ENCODE measurements at places on chromosomes 5 and 9.

DNA sequence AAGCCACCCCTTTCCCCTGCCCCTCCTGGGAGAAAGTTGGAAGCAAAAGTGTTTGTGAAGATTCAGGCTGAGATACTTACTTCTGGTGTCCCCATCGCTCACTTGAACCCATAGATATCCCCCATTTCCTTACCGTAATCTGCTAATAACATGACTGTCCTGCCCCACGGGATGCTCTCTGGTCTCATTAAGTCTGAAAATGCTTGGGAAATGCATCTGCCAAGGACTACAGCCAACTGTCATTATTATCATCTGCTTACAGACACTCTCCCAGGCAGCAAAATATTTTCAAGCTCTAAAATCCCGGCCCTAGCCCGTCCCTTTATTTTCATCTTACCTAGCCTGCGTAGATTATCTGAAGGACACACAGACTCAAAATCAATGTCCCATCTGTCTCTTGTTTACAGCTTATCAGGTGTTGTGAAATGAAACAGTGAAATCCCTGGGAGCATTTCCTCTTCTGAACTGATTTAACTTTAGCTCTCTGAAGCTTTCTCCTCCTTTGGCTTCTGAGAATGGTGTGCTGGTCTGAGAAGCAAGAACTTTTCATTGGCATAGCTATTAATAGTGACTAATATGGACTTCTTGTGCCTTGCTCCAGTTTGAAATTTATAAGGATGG, 126.9 kb upstream of the OSMR start:
- no peak for DNase-seq

GRCh38 chr9:16718296-16718695, 152.2 kb downstream of the BNC2 start:
- no peak for DNase-seq

GRCh38 chr9:90808890-90809685, 7.5 kb downstream of the SYK start:
- DNase-seq, result no peak

DNA sequence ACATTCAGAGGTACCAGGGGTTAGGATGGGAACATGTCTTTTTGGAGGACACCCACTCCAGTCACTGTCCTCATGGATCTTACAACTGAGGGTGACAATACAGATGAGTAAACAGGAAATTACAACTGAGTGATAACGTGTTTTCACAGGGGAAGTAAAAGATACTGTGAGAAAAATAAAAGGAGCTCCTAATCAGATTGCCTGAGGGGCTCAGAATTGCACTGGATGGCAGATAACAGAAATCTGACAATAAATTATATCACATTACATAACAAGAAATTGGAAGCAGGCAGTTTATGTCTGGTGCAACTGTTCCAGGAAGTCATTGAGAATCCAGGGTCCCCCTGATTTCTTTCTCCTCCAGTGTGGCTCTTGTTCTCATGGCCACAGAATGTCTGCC, 40.1 kb upstream of the PCSK1 start:
- no peak for DNase-seq

- DNase-seq, result no peak
These were observed 260.8 kb downstream of the AUH start for GRCh38 chr9:91100878-91101450.

DNA sequence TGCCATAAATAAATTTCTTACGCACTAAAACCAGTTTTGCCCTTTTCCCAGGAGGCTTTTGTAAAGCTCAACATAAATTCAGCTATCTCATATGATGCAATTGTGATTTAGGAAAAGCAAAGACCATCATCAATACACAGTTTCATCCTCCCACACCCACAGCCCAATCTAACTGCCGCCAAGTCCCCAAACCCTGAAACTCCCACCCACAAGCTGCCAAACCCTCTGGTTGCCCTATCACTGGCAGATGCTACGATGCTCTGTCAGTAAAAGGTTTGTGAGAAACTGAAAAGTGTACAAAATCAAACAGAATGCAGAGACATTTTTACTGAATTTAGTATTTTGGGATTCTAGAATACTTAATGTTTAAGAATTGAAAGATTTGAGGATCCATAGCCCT, 42.8 kb upstream of the NR4A3 start:
- DNase-seq, result no peak

- no peak for DNase-seq
These were observed 214.7 kb downstream of the IRX2 start for GRCh38 chr5:2536632-2537377.

- no peak for DNase-seq
These were observed 56.1 kb upstream of the TAS2R1 start for GRCh38 chr5:9686216-9686615.

DNA sequence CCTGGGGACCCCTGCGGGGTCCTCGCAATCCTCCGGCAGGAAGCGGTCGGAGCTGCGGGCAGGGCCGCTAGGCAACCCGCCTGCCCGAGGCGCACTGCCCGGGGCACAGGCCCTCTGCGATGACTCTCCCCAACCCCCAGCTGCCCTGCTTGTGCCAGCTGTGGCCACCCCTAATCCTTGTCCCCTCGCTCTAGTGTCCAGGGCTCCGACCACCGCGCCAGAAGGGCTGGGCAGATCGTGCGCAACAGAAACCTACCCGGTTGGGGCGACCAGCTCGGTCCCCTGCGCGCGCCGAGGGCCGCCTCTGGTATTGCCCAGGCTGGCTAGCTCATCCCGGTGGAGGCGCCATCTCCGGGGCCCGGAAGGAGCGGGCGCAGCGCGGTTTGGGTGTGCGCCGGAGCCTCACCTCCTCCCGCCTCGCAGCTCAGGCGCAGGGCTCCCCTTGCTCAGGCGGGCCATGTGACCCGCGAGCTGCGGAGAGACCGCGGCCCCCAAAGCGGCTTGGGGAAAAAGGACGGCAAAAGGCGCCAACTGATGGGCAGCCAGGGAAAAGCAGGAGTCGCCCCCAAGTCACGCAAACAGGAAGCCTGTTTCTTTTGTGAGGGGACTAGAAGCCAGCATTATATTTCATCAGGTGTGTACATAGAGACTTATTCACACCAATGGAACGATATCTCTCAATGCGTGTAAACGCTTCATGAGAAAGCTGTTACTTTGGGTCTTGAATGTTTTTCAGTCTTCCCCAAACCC, 46.8 kb upstream of the RNF20 start:
- DNase-seq, result no peak

DNA sequence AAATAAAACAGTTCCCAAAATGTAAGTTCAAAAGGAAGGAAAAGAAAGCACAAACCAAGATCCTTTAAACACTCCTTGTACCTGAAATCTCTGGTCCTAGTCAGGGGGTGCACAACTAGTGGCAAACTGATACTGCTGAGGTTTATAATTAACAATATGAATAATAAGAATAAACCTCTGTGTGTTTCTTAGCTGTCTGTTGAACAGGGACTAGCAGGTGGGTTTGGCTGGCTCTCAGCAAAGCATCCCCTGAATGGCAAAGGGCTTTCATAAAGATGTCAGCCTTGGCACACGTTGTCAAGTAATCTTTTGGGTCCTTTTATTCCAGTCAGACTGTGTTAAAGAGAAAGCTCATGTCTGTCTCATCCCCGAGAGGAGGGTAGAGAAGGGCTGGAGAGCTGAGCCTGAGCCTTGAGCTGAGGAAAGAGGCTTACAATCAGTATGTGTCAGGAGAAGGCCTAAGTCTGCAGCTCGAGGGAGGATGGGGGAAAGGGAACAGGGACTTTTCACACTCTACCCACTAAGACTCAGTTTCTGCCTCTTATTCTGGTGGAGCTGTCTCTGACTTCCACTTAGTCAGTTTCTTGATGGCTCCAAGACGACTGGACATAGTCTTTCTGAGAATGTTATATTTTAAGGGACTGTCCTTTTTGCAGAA, 123.0 kb downstream of the GALNT10 start:
- DNase-seq, result no peak

DNA sequence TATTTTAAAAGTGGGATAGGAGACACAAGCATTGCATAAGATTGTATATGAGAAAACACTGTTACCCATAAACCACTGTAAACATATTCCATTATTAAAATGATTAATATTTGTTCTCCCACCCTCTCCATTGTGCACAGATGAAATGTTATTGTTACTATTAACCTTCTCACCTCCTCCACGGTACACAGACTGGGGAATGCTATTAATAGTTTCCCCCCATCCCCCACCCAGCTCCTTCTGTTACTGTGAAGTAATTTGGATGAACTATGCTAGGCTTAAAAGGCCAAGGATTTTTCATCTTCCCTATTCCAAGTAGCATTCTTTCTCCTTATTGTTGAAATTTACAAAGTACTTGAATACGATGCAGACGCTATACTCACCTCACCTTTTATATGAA, 91.4 kb downstream of the JAKMIP2 start:
- no peak for DNase-seq

- no peak for DNase-seq
These were observed 65.7 kb upstream of the EIF4EBP3 start for GRCh38 chr5:140481758-140482157.

GRCh38 chr5:93378073-93378472, 202.9 kb downstream of the NR2F1-AS1 start:
- no peak for DNase-seq

- no peak for DNase-seq
These were observed 183.6 kb upstream of the MAP3K1 start for GRCh38 chr5:56631719-56632118.

GRCh38 chr9:4750023-4750673, 9.1 kb upstream of the AK3 start:
- DNase-seq, result no peak

GRCh38 chr5:78698191-78698791, 49.7 kb upstream of the LHFPL2 start:
- no peak for DNase-seq

GRCh38 chr9:77152289-77152688, 25.0 kb upstream of the VPS13A start:
- DNase-seq, result no peak

- DNase-seq, result no peak
These were observed 57.2 kb downstream of the C9orf85 start for GRCh38 chr9:71968541-71969090.

DNA sequence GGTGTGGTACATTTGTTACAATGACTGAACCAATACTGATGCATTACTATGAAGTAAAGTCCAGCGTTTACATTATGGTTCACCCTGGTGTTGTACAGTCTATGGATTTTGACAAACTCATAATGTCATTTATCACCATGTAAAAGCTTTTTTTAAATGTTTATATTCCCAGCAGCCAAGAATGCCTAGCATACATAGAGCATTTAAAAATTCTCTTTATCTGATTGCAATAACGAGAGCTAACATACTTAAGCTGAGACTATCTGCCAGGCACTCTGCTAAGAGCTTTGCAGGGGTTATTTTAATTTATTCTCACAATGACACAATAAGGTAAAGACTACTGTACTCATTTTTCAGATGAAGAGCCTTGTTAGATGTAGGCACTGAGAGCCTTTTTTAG, 24.1 kb downstream of the PRDM6 start:
- no peak for DNase-seq

Measured in GOT3 (cell line).